Activated T-cell treated with anti-CD3 and anti-CD28 coated beads, Interleukin-2, amount 50 U/mL, for 1 hour (primary cell): ENCODE measurements at places on chromosomes 2 and 18.

- no peak for DNase-seq
Measured at GRCh38 chr18:65748321-65748720, 2.5 kb upstream of the CDH7 start.

- DNase-seq: no peak
Measured at GRCh38 chr2:3405307-3405706, 25.8 kb downstream of the TRAPPC12 start.

DNA sequence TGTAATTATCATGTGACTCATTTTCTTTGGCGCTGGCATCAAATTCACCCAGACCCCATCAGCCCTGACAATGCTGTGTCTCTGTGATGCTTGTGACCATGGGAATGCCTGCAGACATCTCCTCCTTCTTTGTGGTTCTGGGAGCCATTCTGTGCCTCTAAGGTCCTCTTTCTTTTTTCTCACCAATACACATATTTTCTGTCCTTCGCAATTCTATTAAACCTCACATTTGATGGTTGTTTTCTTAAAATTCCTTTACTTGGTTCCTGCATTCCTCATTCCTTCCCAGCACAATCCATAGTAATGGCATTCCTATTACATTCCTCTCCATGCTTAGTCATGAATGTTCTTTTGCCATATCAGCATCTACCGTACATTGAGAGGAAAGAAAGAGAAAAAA lies 375.3 kb downstream of the PIK3C3 start:
- no peak for DNase-seq

DNA sequence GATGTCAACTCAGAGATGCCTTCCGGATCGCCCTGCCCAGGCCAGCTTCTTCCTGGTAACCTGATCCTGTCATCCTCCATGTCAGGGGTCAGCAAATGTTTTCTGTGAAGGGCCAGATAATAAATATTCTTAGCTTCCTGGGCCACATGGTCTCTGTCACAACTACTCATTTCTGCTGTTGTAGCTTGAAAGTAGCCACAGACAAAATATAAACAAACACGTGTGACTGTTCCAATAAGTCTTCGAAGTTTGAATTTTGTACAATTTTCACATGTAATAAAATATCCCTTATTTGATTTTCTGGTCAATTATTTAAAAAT lies 35.8 kb downstream of the ANXA4 start:
- DNase-seq: no peak

GRCh38 chr2:182133195-182133891 lies 147.7 kb downstream of the PPP1R1C start:
- no peak for DNase-seq
